Fibroblast of lung (primary cell): ENCODE measurements at places on chromosomes 3 and 15. TPM values are rescaled to one million over a fixed set of nuclear protein-coding genes. Genes with fewer than 3 reads are reported as not detected.

The PIGZ gene
- 0.51 and 0.66 TPM in 2 replicates for total RNA-seq

The CAMK2N2 gene
- total RNA-seq, result under 0.01 TPM in 1 of 2 replicates, not detected in the other

The ADAMTS9 gene
- 1.8 and 2.1 TPM in 2 replicates for total RNA-seq

The FAM107A gene
- under 0.01 TPM in 2 replicates for total RNA-seq

The MST1R gene
- 1.5 and 3.0 TPM in 2 replicates for total RNA-seq

The CHAC1 gene
- total RNA-seq, result 33.1 and 62.6 TPM in 2 replicates

The GP9 gene
- total RNA-seq, result not detected in 2 replicates

The ROBO2 gene
- 1.5 and 1.8 TPM in 2 replicates for total RNA-seq
